ENCODE measurements at places on chromosomes 6 and 20.

DNA sequence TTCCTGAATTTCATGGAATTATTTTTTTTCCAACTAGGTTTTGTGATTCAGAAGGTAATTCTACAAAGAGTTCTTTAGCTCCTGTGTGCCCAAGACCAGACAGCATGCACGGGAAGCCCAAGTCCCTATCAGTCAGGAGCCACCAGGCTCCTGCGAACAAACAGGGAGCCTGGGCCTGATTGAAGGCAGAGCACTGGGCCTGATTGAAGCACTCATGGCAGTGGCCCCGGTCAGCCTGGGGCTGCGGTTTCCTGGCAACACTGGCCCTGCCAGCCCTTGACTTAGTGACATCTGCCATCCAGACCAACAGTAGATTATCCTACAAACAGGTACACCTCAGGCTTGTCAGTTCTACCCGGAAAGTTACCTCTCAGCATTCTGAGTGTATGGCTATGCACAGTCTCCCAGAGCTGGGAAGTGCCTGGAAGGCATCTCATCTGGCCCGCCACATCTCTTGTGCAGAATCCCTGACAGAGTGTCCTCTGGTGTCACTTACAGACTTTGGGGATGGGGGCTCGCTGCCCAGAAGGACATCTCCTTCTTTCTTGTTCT, 133.8 kb downstream of the VEGFA start:
- no peak for DNase-seq

GRCh38 chr6:32974016-32974333, 5.6 kb downstream of the BRD2 start:
- no peak for DNase-seq

DNA sequence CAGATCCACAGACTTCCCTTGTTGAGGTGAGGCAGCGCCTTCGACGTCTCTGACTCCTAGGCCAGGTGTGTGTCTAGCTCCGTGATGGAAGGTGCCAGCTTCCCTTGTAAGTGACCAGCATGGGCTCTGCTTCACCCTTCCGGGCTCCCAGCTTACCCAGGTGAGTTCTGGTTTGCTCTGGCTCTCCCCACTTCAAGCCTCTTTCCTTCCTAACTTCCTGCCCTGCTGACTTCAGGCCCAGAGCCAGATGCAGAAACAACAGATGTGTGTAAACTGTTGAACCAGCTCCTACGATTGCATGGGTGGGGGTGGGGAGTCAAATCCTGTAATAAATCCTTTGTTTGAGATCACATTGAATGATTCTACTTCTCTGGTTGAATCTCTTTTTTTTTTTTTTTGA, 51.6 kb upstream of the BMP6 start:
- DNase-seq: no peak

- no peak for DNase-seq
Measured at GRCh38 chr20:48893374-48893773, 28.1 kb upstream of the ARFGEF2 start.

DNA sequence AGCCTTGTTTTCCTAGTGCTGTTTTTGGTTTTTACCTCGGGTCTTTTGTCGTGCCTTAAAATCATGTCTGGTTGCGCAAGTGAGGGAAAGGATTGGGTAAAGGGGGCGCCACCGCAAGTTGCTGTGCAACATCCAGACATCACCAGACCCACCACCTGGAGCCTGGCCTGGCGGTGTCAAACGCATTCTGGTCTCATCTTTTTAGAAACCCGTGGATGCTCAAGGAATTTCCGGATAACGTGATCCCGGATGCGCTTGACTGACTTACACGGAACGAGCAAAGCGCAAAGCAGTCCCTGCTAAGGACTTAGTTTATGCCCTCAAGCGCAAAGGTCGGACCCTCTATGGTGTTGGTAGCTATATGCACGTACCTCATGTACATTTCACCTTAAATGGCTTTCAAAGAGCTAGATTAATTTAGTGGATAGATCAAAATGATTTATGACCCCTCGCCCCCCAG, 105.2 kb downstream of the OR2B2 start:
- DNase-seq: no peak

- peak; percentile 75 for DNase-seq
Measured at GRCh38 chr20:17646961-17647301, 35.1 kb downstream of the RRBP1 start.

DNA sequence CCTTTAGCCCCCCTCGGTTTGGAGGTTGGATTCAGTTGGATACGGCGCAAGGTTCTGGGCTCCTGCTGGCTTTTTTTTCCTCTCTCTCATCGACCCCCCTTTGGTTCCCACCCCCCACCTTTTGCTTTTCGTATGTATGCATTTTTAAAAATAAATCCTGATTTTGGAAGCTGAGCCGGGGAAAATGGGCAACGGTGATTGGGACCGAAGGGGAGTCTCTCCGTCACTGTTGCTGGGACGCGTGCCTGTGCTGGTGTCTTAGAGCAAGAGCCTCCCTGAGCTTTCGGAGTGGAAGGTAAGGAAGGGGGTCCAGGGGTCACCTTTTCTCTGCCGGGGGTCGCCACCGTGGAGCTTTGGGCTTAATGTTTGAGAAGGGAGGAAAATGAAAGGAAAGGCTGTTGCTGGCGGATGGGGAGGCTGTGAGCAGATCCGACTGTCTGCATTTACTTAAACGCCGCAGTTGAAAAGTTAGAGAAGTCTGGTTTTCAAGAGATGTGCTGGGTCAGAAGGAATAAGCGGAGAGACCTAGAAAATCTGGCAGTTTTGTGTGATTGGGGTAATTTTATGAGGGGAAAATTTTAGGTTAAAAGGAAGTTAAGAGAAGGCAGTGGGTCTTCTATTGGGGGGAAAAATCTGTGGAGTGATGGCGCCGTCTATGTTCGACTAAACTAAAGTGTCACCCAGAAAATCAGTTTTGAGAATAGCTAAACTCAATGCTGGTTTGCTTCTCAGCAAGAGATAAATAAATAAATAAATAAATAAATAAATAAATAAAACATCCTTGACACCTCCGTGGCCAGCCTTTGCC, 828 bp downstream of the ADGRB3 start:
- DNase-seq: peak; percentile 59

- DNase-seq: no peak
Measured at GRCh38 chr6:318243-318890, 26.1 kb downstream of the DUSP22 start.
